ENCODE measurements at places on chromosomes 12 and 14.

DNA sequence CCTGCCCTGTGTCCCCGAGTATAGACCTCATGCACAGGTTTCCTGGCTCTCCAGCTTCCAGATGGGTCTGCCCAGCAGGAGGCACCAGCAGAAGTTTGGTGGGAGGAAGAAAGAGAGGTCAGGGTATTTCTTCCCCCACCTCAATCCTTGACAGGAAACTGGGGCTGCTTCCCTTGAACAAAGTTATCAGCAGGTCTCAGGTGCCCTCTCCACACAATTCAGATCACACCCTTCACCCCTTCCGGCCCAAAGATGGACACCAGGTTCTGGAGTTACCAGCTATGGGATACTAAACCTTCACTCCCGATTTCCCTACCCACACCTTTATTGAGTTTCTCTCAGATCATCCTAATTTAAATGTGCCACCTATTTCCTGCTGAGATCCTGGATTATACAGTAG, 1.2 kb downstream of the SART3 start:
- no peak for DNase-seq

DNA sequence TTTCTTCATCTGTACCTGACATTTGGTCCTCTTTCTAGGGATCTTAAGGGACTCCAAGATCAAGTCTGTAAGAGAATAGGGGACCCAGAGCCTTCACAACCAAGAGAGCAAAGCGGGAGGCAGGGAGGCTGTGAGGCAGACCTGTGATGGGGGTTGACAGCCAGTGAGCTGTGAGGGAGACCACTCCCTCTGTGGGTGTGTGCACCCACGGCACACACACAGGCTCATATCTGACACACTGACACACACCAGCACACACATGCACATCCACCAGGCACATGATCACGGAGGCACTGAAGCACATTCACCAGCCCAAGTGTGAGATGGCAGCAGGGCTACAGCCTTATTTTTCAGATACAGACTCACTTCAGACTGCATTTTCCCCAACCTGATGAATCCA, 55.2 kb downstream of the SPTB start:
- DNase-seq, result no peak

DNA sequence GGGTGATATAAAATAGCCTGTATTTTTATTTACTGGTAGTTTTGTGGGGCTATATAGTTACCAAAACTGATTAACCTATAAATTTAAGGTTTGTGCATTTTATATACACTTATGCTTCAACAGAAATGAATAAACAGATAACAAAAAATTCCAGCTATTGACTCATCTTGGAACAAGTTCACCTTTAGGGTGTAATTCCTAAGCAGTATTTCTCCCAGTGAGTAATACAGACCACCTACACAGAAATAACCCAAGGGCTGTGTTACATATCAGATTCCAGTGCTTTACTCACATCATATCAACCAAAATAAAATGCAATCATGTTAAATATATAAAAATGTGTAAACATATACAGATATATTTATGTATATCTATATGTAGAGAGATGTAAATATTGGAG, 345.6 kb downstream of the ADAMTS20 start:
- no peak for DNase-seq

- no peak for DNase-seq
Measured at GRCh38 chr12:51421266-51421884, 3.3 kb upstream of the SLC4A8 start.

Data from stimulated activated CD4-positive, alpha-beta T cell treated with anti-CD3 and anti-CD28 coated beads, Interleukin-15, amount 100 ng/mL, for 1 hour (primary cell).